ENCODE measurements at places on chromosomes 6 and 20.
A peak's percentile ranks its signal among the peaks of the same experiment; 100 is the strongest.

GRCh38 chr20:51616060-51616459, 73.5 kb upstream of the NFATC2 start:
- peak; percentile 53 for DNase-seq

DNA sequence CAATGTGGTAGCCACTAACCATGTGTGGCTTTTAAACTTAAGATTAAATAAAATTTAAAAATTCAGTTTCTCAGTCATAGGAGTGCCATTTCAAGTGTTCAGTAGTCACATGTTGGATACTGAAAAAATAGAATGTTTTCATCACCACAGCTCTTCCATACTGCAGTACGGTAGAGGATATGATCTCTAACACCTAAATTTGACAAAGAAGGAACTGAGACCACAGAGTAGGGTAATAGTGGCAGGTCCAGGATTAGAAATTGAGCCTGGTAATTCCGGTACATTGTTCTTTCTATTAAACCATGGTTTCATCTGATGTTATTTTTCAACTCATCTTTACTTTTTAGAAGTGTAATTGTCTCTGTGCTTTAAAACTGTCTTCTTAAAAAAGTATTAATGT, 104.0 kb downstream of the CD2AP start:
- no peak for DNase-seq

GRCh38 chr6:7446619-7447325, 57.2 kb downstream of the RIOK1 start:
- no peak for DNase-seq

DNA sequence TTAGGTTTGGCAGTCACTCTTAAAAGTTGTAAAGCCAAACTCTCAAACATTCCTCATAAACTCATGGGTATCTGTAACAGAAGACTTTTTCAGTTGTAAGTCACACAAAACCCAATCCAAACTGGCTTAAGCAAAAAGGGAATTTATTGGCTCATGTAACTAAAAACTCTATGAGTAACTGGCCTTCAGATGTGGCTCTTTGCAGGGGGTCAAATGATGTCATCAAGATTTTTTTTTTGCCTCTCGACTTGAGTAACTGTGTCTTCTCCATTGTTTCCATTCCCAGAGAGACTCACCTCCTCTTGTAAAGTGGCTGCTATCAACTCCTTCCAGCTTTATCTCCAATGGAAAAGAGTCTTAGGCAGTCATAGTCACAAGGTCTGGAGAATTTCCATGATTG, 645.0 kb downstream of the DHX35 start:
- DNase-seq = no peak

DNA sequence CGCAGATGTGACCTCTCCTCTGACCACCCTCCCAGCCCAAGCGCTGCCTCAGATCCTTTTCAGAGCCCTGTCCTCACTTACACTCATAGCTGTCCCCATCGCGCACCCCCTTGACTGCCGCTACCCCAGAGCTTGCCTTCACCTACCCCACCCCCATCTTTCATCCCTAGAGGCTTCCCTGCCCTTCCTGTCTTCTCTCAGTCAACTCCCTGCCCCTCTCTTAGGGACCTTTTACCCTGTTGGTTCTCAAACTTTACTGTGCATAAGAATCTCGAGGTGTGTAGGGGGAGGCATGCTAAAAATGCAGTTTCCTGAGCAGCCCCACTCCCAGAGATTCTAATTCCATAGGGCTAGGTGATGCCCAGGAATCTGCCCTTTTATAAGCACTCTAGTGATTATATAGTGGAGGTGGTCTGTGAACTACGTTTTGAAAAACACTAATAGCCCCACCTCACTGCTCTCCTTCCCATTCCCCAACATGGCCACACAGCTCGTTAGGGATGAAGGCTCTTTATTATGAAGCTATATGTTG, 725 bp downstream of the TM9SF4 start:
- DNase-seq = no peak

- DNase-seq = peak; percentile 90
Observed at GRCh38 chr6:2688401-2689064, 62.2 kb downstream of the MYLK4 start.

GRCh38 chr6:32589596-32590449, at the start of gene HLA-DRB1:
TSS of gene HLA-DRB1 (minus strand) at chr6:32589848. CDS start at chr6:32589742, 106 bp downstream.
- DNase-seq = peak; percentile 26

DNA sequence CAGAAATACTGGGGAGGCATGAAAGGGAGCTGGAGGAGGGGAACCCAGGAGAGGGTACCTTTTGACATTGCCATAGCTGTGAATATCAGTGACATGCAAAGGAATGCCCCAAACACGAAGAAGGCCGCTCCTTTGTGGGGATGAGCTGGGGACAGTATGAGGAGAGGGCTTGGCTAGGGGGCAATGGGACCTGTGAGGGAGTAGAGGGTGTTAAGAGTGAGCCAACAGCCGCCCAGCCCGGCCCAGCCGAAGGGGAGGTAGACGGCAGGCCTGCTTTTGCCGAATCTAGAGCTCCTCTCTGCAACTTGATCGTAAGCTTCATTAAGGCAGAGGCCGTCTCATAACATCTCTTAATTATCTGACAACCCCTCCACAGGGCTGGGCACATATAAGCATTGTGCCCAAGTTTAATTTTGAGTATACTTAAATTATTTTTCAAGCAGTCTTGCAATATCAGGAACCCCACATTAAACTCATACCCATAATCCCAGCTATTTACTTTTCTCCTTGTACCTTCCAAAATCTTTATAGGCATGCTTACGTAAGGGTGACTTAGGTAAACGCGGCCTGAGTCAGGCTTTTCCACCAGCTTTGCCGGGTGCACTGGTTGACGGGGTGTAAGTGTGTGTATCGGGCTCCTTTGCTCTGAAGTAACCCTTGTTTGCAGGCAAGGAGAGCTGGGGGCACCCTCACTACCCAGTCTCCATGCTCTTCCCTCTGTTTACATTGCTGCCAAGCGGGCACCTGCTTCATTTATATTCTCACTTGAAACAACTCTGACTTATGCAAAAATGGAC, 24.9 kb upstream of the VEGFA start:
- no peak for DNase-seq

DNA sequence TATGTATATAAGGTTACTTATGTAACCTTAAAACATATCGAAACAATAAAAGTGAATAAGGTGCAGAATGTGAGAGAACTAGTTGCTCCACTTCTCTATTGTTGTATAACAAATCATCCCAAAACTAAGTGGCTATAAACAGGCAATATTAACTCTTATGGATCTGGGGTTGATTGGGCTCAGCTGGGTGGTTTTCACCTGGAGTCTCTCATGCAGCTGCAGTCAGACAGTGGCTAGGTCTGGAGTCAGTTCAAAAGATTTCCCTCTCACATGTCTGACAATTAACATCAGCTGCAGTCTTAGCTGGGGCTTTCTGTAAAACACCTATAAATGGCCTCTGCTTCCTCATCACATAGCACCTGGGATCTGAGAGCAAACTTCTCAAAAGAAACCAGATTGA, 288.4 kb upstream of the SASH1 start:
- DNase-seq = no peak

DNA sequence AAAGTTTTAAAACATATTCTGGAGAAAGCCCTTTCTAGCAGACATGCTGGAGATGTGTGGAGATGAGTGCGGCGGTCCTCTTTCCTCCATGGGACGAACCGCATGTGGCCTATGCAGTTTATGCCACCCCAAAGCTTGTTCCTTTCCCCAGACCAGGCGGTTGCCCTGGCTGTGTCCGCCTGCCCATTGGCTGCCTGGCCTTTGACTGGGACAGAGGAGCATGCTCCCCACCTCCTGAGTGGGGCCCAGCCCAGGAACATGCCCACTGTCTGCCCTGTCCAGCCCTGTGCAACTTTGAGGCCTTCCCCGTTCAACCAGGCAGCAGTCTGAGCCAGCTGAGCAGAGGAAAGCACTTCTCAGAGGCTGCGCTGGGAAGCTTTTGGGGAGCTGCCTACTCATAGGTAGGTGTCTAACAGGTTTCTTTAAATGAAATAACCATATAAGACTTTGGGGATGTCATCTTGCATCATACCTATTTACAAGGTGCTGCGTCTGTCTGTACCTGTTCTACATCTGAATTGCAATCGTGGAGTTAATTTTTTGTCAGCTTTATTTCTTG, 20.6 kb downstream of the FOXC1 start:
- DNase-seq = no peak

DNA sequence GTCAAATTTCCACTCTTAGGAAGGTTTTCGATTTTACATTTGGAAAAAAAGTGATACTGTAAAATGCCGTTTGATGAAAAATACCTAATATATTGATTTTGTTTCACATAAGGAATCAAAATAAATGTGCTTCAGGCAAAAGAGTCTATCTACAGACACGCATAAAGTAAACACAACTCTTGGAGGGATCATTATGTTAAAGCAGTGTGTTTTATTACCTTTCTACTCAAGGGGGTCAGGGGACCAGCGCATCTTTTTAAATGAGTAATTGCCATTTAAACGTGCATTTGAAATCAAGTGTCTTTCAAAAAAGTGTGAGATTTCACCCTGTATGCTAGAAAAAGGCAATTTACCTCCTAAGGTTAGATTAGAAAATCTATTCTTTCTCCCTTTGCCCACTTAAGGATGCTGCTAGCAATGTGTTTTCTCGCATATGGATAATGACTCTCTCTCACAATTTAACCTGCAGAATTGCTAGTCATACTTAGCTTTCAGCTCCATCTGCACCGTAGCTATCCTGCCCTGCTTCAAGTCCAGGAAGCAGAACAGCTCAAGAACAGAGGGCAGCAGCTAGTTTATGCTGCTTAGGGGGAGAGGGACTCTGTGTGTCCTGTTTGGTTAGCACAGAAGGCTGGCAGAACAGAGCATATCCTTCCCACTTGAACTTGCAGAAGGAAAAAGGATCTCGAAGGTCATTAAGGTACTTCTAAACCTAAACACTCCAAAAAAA, 35.0 kb downstream of the NKAIN2 start:
- DNase-seq = no peak

GRCh38 chr20:24933266-24933908, 15.7 kb upstream of the CST7 start:
- no peak for DNase-seq

DNA sequence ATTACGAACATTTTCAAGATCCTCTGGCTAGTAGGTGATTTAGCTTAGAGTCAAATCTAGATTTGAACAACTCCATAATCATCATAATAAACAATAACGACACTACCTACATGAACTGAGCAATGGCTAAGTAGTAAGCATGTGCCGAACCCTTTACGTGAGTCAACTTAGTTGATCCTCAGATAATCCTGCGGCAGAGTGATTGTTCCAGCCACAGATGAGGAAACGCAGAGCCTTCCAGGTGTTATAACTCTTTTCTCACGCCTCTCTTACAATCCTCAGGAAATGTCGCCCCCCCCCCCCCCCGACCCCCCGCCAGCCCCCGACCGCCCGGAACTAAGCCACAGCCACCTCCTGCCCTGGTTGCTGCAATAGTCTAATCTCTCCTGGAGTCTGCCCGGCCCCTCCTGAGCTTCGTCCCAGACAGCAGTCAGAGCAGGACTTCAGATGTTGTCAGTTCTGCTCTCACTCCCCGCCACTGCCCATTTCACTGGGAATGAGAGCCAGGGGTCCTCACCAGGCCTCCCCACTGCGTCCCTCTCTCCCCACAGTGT, 141.5 kb upstream of the AGPAT4 start:
- DNase-seq = no peak

DNA sequence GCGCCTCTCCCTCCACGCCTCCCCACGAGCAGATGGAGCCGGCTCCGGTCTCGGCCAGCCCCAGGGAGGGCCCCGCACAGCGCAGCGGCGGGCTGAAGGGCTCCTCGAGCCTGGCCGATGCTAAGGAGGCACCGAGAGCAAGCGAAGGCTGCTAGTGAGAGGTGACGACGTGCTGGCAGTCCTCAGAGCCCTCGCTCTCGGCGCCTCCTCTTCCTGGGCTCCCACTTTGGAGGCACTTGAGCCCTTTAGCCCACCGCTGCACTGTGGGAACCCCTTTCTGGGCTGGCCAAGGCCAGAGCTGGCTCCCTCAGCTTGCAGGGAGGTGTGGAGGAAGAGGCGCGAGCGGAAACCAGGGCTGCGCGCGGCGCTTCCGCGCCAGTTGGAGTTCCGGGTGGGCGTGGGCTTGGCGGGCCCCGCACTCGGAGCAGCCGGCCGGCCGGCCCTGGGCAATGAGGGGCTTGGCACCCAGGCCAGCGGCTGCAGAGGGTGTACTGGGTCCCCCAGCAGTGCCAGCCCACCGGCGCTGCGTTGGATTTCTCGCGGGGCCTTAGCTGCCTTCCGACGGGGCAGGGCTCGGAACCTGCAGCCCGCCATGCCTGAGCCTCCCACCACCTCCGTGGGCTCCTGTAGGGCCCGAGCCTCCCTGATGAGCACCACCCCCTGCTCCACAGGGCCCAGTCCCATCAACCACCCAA, 2.5 kb upstream of the TMEM14C start:
- peak; percentile 42 for DNase-seq

- DNase-seq = no peak
Observed at GRCh38 chr20:51810155-51811041, 8.1 kb upstream of the SALL4 start.

DNA sequence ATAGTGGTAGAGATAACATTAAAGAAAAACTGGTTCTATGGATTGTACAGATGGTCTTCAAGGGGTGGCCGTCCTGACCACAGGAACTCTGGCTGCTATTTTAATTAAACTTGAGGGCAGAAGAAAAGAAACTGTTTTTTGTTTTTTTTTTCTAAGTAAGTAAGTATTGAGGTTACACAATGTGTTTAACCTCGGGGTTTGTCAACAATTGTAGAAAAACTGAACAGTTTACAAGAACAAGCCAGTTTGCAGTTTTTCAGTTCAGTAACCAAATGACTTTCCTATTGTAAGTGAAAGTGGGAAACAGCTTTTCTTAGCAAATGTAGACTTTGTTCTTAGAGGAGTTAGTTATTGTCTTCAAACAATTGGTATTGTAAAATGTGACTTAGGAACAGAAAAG, 77.0 kb downstream of the PLCB1 start:
- DNase-seq = no peak

- no peak for DNase-seq
Observed at GRCh38 chr6:108771421-108771820, 76.8 kb upstream of the ARMC2 start.

DNA sequence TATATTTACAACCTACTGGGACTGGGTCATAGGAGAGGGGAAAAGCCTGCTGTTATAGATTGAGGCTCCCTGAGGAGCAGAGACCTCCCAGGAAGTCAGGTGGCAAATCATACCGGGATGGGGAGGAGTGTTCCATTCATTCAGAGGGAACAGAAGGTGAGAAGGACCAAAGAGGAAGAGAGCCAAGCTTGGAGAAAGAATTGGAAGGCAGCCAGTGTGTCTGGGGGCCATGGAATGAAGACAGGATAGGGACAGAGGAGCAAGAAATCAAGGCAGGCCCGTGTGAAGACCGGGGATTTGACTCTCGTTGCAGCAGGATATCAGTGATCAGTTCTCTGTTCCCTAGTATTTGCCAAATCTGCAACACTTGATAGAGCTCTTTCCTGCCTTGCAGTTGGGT, 5.7 kb upstream of the ZNF217 start:
- no peak for DNase-seq

Data from ELR (cell line).